Hematopoietic multipotent progenitor cell treated with erythropoietin and hydrocortisone succinate and interleukin-3 and kit ligand, for 8 days (in vitro differentiated cells): ENCODE measurements at places on chromosomes 16 and 17.

DNA sequence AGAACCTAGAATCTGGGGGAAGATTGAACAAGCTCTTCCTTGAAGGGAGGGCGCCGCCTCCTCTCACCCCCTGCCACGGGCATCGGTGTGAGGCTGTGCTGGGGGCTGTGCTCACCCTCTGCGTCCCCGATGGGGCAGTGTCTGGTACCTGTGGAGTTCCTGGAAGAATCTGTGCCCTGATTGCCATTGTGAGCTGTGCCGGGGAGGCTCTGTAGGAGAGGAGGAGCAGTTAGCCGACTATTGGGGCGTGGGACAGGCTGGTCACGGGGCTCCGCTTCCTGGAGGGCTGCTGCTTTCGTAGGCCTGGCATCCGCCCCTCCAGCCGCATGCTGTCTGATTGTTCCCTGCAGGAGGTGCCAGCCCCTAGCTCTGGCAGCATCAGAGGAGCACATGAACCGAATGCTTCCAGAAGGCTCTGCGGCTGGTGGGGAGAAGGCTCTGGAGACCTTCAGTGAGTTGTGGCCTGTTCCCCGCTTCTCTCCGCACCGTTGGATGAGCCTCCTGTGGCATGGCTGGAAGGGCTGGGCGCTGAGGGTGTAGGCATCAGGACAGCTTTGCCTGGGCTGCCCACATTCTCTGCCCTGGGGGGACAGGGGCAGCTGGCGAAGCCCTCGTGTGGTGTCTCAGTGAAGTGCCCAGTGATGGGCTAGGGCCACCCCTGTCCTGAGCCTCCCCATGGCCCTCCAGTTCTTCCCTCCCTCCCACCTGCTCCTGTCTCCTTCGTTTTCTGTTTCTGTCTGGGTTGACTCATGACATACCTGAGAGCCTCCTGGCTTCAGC is 86.9 kb downstream of the SEC14L1 start:
- no peak for DNase-seq

DNA sequence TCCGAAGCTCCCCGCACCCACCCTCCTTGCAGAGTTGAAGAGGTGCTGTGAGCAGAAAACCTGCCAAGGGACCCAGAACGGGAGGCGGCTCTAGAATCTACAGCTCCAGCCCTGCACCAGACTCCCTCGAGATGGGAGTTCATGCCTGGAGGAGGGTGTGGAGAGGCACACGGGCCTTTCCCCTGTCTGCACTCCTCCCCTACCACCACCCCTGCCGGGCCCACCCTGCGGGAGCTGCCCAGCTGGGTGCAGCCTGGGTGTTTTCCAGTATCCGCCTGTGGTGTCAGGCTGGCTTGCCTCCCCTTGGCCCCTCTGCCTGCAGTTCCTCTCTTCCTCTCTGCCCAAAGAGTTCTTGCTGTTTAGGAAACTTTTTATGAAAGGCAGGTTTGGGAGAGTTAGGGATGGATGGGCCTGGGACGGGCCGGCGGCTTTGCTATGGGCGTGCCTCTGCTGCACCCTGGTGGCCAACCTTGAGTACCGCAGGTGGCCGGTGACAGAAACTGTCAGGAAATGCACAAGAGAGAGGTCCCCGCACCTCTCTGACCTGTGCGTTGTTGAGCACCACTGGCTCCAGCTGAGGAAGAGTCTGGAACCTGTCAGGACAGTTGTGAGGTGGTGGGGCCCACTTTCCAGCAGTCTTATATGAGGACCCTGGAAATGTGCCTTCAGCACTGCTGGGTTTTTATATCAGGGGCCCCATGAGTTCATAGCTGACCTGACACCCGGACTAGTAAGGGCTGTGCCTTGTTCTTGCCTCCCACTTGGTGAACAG is 354.1 kb downstream of the SEC14L1 start:
- peak; percentile 60 for DNase-seq

GRCh38 chr17:17062866-17063265 is 20.6 kb downstream of the MPRIP start:
- no peak for DNase-seq

- no peak for DNase-seq
Measured at GRCh38 chr16:15653227-15653626, 3.2 kb downstream of the NDE1 start.

DNA sequence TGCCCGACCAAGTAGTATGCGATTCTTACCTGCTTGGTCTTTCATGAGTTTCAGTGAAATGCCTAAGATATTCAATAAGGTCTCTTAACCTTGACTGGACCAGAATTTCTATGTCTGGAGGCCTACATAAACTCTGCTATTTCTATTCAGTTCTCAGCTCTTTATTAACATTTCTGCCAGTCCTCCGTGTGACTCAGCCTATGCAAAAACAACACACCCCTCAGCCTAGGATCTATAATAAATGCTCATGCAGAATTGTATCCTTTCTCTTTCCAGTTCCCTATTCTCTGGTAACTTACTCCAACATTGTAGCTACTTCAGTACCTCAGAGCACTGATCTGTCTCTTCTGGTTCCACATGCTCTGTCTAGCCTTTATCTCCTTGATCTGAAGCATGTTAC is 1507.4 kb downstream of the CDH11 start:
- DNase-seq, result no peak

- DNase-seq, result no peak
Measured at GRCh38 chr16:4869147-4869805, 22.0 kb downstream of the UBN1 start.

GRCh38 chr17:9488556-9488955 is 87.1 kb downstream of the STX8 start:
- no peak for DNase-seq

DNA sequence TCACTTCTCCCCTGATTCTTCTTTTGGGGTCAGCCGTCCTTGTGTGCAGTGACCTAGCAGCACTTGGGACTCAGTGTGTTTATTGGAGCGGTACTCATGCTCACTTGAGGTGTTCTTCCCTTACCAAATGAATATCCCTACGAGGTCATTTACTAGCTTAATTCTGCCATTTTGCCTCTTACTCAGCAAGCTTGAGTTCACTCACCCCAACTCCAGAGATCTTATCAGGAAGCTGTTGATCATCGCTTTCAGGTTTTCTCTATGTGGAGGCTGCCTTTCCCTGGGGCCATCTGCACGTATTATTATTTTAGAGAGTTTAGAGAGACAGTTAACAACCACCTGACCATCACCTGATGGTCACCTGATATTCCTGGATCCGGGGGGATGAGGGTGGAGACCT is 1466.0 kb upstream of the GOT2 start:
- no peak for DNase-seq

DNA sequence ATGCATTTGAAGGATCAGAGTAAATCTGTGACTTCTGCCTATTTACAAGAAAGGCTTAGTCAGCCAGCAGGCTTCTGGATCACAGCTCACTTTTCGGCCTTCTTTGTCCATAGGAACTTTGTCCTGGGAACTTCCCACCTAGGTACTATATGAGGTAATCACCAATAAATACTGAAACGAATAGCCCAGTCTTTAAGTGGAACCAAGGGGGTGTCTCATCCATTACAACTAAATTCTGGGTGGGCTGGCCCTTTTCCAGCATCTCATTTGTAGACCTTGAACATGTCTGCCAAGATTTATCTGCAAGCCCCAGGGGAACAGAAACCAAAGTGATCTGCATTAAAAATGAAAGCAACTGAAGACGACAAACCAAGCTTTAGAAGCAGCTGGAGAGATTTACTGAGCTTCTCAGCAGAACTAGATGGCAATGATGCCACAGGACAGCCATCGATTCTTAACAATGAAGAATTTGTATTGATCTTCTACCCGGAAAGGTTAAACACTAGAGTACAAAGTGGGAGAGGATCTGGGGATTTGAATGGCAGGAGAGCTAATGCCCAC is 55.5 kb downstream of the SNX11 start:
- no peak for DNase-seq

DNA sequence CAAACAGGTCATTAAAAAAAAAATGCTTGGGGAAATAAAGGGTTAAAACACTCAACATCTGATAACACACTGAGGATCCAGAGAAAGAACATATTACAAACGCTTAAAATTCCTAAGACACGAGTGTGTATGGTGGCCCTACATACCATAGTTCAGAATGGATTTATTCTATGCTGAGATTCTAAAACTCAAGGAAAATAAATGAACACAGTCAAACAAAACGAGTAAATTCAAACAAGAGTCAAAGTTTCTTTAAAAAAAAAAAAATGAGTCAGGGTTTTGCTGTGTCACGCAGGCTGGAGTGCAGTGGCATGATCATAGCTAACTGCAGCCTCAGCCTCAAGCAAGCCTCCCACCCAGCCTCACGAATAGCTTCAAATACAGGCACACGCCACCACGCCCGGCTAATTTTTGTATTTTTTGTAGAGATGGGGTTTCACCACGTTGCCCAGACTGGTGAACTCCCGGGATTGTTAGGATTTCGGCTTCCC is 17.4 kb downstream of the CRK start:
- peak; percentile 21 for DNase-seq

- no peak for DNase-seq
Measured at GRCh38 chr16:15790458-15790857, 66.4 kb downstream of the MYH11 start.

- no peak for DNase-seq
Measured at GRCh38 chr17:11031787-11032186, 193.9 kb upstream of the PIRT start.
